Stimulated activated CD8-positive, alpha-beta memory T cell treated with anti-CD3 and anti-CD28 coated beads, Interleukin-7, amount 100 ng/mL, for 1 hour (primary cell): ENCODE measurements at places on chromosomes 11 and 22.

DNA sequence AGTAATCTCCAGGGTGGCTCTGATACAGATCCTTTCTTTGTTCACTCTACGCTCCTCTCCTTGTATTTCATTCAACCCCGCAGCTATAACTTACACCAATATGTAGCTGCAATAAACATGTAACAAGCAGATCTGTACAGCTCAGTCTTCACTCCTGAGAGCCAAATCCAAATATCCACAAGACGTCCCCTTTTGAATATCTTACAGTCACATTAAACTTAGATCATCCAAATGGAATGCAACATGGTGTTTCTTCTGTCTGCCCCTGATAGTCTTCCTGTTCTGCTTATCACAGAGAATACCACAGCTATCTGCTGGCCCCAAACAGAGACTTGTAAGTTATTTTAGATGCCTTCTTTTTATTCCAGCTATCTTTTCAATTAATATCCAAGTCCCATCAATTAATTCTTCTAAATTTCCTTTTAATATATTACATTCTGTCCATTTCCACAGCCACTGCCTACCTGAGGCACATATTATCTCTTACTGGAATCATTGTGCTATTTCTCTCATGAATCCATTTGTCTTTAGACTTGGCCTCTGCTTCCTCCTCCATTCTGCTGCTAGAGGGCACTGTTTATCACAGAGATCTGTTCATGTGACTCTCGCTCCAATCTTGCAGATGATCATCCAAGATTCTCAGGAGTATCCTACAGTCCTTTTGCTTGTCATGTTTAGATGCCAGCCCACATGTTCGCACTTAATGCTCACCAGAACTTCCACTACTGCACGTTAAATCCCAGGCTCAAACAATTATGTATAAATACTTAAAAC is 908.6 kb downstream of the NTM start:
- no peak for DNase-seq

- DNase-seq = no peak
Observed at GRCh38 chr11:19389787-19390303, 149.1 kb upstream of the E2F8 start.

- DNase-seq = no peak
Observed at GRCh38 chr11:2825261-2825888, 60.2 kb downstream of the CDKN1C start.

DNA sequence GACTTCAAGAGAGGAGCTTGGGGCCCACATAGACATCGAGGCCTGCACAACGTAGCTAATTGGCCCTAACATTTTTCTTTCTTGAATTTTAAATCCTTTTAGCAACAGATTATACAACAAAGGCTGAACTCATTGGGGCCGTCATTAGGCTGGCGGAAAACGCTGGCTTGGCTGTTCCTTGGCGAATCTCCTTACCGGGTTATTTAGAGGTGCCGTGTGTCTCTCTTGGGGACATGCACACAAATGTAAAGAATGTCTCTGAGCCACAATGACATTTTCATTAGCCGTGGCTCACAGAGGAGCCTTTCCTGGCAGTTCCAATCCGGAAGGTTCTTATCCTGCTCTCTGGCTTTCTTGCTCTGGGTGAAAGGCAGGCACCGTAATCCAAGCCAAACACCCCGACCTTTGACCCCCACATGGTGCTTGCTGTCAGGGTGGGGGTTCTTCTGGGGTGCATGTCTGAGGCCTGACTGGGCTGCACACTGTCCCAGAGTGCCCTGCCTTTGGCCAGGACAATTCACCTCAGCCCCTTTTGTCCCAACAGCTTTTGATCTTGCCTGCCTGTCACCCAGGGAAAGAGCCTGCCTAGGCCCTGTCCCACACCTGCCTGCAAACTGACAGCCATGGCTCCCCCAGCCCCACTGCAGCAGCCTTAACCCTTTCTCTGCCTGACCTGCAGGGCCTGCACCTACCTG is 9.2 kb upstream of the FGF3 start:
- DNase-seq = no peak

DNA sequence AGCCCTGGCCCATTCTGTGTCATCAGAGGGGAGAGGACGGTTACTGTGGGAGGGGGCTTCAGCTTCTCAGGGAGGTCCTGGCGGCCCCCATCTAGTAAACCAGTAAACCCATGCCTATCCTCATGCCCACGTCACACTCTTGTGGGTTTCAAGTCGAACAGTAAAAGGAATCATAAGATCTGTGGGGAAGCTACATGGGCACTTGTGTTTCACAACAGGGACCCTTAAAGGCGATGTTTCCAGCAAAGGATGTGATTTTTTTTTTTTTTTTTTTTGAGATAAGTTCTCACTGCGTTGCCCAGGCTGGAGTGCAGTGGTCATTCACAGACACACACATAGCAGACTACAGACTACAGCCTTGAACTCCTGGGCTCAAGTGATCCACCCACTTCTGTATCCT is 9.2 kb upstream of the PARVG start:
- DNase-seq = no peak

GRCh38 chr22:24592058-24592850 is 619 bp downstream of the LRRC75B start:
- DNase-seq = no peak

DNA sequence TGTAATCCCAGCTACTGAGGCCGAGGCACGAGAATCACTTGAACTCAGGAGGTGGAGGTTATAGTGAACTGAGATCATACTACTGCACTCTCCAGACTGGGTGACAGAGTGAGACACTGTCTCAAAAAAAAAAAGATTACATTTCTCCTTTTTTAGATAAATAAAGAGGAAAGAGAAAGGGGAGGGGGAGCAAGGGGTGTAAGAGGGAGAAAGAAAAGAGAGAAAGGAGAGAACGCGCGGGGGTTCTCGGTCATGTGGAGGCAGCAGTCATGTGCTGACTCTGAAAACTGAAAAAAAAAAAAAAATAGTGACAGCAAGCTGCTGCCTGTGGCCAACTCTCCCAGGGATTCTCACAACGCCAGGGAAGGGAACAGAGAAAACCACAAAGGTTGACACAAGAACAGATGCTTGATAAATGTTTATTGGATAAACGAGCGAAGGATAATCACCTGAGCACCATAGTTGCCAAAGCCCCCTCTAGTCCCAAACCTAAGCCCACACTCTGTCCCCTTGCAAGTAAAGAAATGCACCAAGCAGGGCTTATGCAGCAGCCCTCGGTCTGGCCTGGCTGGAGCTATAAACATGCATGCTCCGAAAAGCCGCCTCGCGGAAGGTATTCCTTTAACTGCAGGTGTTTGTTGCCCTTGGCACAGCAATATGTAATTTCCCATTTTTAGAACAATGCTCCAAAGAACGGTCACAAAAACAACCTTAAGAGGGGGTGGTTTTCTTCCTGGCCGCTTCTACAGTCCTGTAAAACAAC is 14.5 kb downstream of the SCGB1A1 start:
- no peak for DNase-seq

DNA sequence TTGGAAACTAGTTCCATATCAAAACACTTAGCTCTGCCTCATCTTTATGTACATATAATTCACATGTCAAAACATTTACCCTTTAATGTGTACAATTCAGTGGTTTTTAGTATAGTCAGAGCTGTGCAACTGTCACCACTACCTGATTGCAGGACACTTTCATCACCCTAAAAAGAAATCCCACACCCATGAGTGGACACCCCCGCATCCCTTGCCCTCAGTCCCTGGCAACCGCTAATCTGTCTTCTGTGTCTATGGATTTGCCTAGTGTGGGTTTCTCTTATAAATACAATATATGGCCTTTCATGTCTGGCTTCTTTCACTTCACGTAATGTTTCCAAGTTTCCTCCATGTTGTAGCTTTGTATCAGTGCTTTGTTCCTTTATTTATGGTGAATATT is 8.6 kb upstream of the EMID1 start:
- DNase-seq = no peak

DNA sequence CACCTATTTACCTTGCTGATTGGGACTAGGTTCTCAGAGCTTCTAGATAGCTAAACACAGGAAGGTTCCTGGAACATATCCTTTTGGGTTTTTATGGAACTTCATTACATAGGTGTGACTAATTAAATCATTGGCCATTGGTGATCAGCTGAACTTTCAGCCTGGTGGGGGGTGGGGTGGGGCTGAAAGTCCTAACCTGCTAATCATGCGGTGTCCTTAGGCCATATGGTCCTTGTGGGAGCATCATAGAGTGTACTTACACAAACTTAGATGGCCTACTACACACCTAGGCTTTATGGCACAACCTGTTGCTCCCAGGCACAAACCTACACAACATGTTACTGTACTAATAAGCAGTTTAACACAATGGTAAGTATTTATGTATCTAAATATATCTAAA is 8.6 kb upstream of the SELENOH start:
- no peak for DNase-seq

- no peak for DNase-seq
Observed at GRCh38 chr11:125504580-125504979, 8.5 kb upstream of the FEZ1 start.

DNA sequence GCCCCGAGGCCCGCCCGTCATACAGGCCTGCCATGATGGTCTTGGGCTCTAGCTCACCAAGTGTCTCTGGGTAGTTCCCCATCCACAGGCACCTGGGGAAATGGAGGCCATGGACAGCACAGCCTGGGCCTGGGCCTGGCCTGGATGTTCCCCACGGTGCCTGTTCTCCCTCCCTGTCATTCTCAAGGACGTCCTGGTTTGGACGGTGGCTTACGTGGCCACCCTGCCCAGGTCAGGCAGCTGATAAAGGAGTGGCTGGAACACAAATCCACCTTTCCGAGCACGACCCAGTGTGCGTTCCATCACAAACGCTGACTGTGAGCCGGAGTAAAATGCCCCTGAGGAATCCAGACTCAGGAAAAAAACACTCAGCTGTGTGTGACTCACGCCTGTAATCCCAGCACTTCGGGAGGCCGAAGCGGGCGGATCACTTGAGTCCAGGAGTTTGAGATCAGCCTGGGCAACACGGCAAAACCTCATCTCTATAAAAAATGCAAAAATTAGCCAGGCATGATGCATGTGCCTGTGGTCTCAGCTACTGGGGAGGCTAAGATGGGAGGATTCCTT is 41.2 kb upstream of the TESMIN start:
- no peak for DNase-seq

DNA sequence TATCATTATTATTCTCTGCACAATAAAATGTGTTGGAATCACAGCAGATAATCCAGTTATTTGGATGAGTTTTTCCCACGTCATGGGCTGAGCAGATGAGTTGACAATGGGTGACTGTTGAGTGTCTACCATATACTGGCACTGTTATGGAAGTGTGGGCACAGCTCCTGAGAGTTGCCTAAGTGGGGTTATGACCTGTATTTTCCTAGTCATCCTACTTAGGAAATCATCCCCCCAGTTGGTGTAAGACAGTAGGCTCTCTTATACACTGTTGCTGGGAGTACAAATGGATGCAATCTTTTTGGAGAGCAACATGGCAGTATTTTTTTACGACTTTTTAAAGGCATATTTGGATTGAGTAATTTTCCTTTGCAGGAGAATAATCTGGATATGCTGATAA is 66.4 kb downstream of the TRAF6 start:
- no peak for DNase-seq

GRCh38 chr11:66111158-66111557 is 41.1 kb downstream of the PACS1 start:
- no peak for DNase-seq

GRCh38 chr22:24986816-24987215 is 34.3 kb downstream of the KIAA1671 start:
- no peak for DNase-seq

DNA sequence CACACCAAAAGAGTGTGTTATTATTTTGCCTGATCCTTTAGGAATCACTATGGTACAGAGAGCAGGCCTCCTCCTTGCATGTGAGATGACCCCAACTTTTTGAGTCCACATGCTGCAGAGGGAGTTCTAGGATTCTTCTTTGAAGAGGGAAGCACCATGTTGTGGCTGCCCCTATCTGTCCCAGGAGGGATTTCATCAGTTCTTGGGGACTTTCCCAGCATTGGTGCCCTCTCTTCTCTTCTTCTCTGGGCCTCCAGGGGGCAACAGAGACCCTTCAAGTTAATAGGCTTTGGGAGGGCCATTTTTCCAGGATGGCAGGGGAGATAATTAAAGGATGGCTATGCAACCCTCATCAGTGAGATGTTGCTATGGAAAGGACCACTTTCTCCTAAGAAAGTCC is 3.6 kb downstream of the MMP1 start:
- DNase-seq = no peak

DNA sequence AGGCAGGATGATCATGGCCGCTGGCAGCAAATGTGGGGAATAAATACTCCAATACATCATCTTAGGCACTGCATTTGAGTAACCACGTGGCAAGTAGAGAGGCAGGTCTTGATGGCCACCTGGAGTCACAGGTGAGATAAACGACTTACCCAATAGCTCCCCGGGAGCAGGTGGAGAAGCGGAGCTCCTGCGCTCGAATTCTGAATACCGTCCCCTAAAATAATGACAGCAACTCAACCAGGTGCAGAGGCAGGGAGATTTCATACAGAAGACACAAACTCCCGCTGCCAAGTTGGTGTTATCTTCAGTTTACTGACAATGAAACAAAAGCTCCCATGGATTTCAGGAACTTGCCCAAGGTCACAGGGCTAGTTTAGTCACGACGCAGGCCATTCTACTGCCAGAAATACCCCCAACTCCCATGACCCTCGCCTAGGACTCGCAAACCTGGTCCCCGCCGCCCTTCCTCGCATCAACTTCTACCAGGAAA is 437 bp downstream of the SLC43A3 start:
- DNase-seq = no peak

GRCh38 chr11:108512708-108513107 is 14.5 kb upstream of the POGLUT3 start:
- no peak for DNase-seq

DNA sequence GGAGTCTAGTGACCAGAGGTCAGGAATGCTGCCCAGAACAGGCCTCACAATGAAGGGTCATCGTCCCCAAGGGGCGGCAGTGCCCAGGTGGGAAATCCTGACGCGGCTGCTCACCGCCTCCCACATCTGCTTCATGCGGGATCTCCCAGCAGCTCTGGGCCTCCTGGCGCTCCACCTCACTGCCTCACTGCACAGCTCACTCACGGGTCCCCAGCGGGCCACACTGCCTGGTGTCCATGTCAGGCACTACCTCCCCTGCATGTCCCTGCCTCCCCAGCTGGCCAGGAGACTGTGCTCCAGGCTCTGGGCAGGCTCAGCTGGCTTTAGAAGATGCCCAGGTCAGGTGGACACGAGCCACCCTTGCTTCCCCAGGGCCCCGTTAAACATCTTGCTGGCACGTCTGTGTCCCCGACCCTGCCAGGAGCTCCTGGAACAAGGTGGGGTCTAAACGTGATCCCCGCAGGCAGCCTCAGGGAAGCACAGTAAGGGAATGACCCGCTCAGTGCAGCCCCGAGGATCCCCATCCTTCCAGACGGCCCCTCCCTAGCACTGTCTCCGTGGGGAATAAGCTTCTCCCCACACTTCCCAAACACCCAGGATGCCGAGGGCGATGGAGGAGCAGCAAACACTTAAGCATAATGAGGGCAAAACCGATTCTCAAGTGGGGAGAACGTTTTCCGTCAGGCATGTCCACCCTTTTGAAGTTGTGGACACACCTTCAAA is 93.2 kb downstream of the TRMU start:
- no peak for DNase-seq

DNA sequence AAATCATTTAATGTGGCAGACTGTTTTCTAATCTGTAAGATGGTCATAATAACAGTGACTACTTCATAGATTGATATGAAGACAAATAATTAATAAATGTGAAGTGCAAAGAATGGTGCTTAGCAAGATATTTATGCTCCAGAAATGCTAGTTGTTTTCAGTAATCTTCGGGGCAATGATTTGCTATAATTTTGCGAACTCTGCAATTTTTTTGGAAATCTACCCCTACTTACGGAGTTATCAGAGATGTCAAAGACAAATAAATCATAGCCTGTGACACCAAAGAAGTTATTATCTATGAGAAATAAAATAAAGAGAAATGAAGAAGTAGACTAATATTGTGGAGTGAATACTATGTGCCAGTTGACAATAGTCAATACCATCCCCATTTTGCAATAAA is 634.1 kb upstream of the LRRC4C start:
- no peak for DNase-seq
